PC-9 (cell line): ENCODE measurements at places on chromosomes 16 and 17.
A peak's percentile ranks its signal among the peaks of the same experiment; 100 is the strongest.

- no peak for DNase-seq
These were observed 13.8 kb upstream of the WDR45B start for GRCh38 chr17:82661717-82662683.

DNA sequence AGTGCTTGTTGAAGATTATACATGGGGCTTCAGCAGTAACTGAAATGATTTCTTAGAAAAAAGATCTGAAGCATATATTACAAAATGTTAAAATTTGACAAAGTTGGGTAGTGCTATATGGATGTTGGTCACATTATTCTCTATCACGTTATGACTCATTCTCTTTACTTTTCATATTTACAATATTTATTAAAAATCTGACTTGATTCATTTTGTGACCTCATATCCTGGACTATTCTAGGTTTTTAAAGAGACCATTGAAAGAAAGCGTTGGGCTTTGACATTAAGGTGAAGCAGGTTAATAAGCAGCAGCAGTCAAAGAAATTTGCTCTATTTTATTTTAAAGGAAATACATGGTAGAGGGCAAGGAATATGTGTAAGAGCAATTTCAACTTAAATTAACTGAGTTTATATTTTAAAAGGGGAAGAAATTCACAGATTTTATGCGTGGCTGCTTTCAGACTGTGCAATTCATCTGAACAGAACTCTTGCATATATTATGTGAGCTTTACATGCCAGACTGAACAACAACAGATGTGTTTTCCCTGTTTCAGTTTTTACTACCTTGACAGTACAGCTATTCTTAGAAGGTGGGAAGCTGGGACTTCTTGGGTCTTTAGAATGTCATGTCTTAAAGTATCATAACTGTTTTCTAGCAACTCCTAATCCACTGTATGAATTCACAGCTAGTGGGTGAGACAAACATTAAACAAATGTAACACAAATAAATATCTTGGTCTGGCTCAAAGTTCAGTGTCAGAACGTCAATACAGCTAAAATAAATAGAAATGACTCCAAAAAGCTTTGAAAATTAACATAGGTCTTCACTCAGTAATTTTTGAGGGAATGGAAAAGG lies 10.4 kb upstream of the FAM20A start:
- no peak for DNase-seq

- no peak for DNase-seq
These were observed 80.9 kb downstream of the ARHGAP23 start for GRCh38 chr17:38508954-38509771.

DNA sequence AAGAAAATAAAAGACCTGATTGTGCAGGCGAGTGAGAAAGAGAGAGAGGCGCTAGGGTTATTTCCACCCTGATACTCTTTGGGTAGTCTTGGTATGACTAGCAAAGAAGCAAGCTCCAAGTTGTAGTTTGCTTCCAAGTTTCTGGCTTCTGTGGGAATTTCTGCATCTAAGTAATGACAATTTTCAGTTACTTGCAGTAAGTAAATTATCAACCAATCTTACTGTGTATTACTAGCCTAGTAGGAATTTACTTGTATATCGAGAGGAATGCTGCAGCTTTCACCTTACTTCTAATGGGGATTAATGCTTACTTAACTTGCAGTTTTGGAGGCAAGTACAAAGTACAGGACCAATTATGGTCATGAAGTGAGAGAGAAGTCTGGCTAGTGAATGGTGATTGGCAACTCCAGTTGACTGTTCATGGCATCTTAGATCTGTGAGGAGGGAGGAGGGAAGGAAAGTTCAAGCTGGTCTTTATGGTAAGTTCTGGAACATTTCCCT lies 31.9 kb downstream of the TENT4B start:
- no peak for DNase-seq

DNA sequence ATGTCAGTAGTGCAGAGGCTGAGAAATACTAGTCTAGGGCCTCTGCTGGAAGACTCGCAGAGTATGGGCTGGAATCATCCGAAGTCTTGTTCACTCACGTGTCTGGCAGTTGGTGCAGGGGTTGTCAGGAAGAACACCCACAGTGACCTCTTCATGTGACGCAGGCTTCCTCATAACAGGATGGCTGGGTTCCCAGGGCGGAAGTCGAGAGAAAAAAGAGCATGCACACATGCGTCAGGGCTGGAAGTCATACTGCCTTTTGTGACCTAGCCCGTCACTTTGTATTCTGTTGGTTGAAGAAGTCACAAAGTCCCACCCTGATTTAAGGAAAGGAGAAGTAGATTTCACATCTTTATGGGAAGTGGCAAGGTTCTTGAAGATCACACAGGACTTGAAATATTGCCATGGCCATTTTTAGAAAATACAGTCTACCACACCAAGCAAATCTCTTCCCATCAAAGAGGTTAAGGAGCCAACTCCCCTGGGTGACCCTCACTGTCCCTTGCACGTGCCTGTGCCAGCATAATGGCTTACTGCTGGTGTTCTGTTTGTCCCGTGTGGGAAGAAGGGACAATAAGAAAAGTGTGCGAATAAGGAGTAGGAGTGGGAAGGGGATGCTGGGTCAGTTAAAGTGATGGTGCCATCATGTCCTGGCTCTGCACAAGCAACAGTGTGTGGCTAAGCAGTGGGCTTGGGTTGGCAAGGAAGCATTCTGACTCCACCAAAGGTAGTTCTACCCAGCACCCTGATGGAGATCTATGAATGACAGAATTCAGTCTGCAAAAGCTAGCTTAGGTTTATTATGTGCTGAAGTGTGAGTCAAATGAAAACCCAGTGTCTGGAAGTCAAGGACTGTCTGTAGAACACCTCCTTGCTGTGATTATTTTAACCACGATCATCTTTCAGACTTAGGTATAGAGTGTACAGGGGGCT lies 28.1 kb downstream of the HEATR3 start:
- DNase-seq, result no peak

GRCh38 chr17:68391561-68392268 lies 65.6 kb downstream of the WIPI1 start:
- no peak for DNase-seq

- DNase-seq, result peak; percentile 94
These were observed 57.0 kb downstream of the RAI1 start for GRCh38 chr17:17737961-17738894.

DNA sequence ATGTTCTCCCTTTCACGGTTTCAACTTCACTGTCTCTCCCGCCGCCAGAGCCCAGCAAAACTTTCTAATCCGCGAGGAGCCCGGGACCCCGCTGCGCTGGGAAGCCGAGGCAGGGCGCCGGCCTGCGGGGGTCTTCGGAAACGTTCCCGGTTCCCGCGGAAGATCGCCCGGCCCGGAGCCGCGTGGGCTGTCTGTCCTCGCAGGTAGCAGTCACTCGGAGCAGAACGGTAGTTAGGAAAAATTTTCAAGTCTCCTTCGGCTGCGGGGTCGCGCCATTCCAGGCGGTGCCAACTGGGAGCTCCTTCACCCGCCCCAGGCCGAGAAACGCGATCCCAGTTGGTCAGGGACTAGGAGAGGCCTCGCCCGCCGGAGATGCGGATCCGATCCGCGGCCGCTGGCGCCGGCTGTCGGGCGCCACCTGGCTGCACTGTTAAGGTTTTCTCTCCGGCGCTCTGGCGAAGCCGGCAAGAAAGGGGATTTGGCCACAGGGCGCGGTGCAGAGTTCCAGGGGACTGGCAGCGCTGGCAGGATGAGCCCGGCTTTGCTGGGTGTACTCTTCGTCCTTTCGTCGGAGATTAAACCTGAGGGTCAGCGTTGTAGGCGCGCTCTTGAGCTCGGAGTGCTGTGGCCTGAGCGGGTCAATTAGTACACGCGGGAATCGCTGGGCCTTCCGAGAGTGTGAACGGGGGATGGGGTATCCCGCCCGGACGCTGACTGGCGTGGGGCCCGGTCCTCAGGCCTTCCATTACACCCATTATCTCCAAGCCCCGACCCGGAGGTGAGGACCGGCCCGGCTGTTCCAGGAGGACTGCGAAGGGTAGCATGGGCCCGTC lies 135.4 kb downstream of the KCNJ12 start:
- peak; percentile 67 for DNase-seq

DNA sequence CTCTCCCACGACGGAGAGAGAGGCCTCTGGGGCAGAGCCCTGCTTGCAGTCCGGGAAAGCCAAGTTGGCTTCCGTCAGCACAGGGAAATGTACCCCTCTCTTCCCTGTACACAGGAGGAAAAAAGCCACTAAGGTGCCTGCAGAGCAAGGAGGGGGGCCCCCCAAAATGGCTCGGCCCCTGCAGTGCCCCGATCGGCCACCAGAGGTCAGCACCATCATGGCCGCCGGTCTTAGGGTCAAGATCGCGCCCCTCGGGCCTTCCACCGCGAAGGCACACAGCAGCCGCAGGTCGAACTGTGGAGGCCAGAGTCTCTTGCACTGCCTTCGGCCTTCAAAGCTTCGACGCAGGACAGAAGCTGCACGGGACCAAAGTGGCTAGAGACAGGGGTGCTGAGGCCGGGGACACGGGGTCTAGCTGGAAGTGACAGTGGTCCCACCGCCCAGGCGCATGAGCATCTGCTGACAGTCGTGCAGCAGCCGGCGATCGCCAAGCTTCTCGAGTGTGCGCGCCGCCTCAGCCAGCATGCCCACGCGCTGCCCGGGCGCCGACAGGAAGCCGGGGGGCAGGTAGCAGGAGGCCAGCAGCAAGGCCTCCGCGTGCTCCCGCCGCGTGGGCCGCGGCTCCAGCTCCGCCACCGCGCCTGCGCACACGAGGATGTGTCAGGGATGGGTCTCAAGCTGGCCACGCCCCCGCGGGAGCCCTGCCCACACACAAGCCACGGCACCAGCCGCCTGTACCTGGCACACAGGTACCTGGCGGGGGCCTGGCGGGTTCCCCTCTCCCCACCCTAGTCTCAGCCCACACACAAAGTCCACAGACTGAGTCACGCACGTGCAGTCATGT lies 24.4 kb downstream of the SREBF1 start:
- DNase-seq, result peak; percentile 76

GRCh38 chr17:39951924-39952679 lies 10.7 kb upstream of the GSDMA start:
- DNase-seq, result no peak

DNA sequence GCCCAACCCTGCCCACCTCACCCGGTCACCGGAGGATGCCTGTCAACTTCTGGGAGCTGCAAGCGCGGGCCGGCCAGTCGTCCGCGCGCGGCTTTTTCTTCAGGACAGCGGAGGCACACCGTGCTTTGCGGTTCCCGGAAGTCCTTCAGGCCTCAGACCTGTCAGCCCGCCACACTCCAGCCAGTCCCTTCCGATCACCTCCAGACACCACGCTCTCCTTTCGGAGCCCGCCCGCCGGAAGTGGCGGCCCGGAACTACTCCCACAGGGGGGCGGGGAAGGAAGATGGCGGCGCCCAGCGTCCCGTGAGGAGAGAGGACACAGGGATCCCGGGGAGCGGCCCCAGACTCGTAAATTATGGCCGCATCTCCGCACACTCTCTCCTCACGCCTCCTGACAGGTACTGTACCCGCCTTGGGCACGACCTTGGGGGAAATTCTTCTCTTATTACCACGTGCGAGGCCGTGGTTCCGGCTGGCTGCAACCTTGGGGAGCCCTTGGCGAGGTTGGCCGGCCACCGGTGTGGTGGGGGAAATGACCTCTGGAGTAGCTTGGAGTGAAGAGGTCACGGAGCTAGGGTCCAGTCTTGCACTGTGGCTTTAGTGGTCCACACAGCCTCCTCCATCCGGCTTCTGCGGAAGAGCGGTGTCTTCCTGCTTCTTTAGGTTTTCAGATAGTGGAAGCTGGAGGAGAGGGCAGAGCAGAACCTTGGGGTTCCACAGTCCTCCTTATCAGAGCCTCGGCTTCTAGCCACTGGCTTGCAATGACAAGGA lies at the start of gene COX10:
COX10 (plus strand) TSS at position 254 of the 771 bp plus-strand sequence; CDS start at position 356, 102 bp downstream.
- peak; percentile 89 for DNase-seq

- DNase-seq, result no peak
These were observed 46.5 kb downstream of the MAP1LC3B start for GRCh38 chr16:87438611-87438985.

- DNase-seq, result no peak
These were observed 898.2 kb upstream of the GOT2 start for GRCh38 chr16:59632276-59632855.

GRCh38 chr16:24018485-24018884 lies 182.7 kb downstream of the PRKCB start:
- no peak for DNase-seq

- DNase-seq, result no peak
These were observed 9.2 kb downstream of the MMP15 start for GRCh38 chr16:58034774-58035173.

DNA sequence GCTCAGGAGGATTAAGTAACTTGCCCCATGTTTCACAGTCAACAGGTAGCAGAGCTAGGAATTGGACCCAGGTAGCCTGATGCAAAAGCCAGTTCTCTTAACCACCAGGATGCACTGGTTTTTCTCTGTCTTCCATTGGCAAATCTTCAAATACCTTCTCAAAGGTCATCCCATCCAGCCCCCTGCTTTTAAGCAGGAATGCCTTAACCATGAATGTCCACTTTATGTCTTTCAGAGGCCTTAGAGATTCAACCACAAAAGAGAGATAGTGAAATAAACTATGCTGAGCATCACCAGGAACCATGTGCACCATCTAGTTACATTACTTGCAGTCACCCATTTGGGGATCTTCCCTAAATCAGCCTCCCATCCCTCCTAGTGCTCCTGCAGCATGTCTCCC lies 94.3 kb downstream of the C17orf67 start:
- no peak for DNase-seq

DNA sequence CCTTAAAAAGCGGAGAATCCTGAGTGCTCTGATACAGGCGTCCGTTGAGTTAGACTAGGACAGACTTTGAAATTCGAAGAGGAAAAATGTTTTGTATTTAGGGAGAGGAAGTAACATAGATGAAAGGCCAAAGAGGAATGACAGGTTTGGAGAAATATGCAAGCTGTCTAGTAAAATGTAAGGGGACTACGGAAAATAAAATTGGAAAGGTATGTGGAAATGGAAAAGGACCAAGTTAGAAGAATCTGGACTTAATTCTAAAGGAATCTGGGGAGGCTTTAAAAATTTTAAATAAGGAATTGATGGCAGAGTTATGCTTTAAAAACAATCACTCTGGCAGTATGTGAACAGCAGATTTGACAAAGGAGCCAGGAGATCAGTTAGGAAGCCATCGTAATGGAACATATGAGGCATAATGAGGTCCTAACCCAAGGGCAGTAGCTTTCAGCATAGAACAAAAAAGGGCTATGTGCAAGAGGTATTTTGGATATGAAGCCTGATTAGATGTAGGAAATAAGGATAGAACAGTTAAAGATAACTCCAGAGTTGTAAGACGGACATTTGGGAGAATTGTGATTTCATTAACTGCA lies 38.3 kb downstream of the CYB561 start:
- no peak for DNase-seq

DNA sequence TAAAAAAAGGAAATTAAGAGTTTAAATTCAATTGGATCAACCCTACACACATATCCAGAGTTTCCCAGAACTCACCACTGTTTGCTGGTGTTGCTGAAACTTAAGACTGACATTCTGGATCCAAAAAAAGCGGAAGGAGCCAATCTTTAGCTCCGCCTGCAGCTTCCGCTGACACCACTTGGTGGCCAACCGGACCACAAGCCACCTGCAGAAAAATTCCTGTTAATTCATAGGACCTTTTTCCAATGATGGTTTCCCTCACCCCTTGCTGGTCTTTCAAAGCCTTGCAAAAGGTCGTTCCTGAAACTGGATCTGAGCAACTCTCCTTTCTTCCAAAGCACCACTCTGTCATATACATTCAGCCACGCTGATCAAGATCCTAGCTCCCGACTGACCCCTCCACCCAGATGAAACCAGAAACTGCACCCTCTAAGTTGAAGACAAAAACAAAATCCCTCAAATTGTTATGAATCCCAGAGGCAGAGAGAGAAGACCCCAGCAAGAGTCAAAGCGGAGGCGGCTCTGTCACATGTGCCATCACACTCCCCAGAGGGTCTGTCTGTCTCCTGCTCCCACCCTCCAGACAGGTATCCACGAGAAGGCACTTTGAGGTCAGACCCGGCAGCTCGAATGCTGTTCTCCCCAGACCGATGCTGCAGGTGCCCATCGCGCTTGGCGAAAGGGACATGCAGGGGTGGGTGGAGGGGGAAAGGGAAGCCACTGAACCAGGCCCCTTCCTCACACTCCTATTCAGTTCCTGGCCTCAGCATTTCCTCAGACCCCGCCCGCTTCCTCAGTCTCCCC lies 773 bp downstream of the BLTP2 start:
- peak; percentile 60 for DNase-seq
